ENCODE measurements at places on chromosomes 16 and 17. TPM values are rescaled to one million over a fixed set of nuclear protein-coding genes. Genes with fewer than 3 reads are reported as not detected.

- H3K27ac ChIP-seq = no peak overlapping the region
- no peak for DNase-seq
- H3K27me3 ChIP-seq = peaks cover 12% of the 10 kb centered on the region
These were observed 7.5 kb upstream of the GJD3 start for GRCh38 chr17:40372031-40372430.

GRCh38 chr16:11107780-11108465 lies 148.1 kb downstream of the SOCS1 start:
- peaks cover 35% of the 10 kb centered on the region for H3K36me3 ChIP-seq
- H3K4me3 ChIP-seq = no peak overlapping the region
- peak overlapping the region; percentile 29 for H3K27ac ChIP-seq
- no peak for DNase-seq
- peaks cover 65% of the 10 kb centered on the region for H3K4me1 ChIP-seq

GRCh38 chr16:66901626-66902025 lies 17.1 kb downstream of the CDH16 start:
- H3K27me3 ChIP-seq = no peaks in the 10 kb centered on the region
- no peak overlapping the region for H3K4me3 ChIP-seq
- H3K4me1 ChIP-seq = peaks cover 4% of the 10 kb centered on the region
- no peaks in the 10 kb centered on the region for H3K36me3 ChIP-seq

Gene ITGA2B
- total RNA-seq = 0.44 TPM

- no peak overlapping the region for H3K4me3 ChIP-seq
- H3K36me3 ChIP-seq = no peaks in the 10 kb centered on the region
- no peak overlapping the region for H3K27ac ChIP-seq
- DNase-seq = no peak
- H3K27me3 ChIP-seq = peaks cover 32% of the 10 kb centered on the region
These were observed 141.6 kb downstream of the KCNJ12 start for GRCh38 chr17:21517538-21518293.

Gene ITGB4
- total RNA-seq = 1.1 TPM

Gene OGFOD1
- total RNA-seq = 41.9 TPM

GRCh38 chr16:87331241-87331801 lies 14.1 kb upstream of the C16orf95 start:
- H3K27ac ChIP-seq = peak overlapping the region; percentile 48
- H3K4me1 ChIP-seq = peaks cover 7% of the 10 kb centered on the region
- no peaks in the 10 kb centered on the region for H3K27me3 ChIP-seq
- no peak for DNase-seq
- H3K4me3 ChIP-seq = no peak overlapping the region

DNA sequence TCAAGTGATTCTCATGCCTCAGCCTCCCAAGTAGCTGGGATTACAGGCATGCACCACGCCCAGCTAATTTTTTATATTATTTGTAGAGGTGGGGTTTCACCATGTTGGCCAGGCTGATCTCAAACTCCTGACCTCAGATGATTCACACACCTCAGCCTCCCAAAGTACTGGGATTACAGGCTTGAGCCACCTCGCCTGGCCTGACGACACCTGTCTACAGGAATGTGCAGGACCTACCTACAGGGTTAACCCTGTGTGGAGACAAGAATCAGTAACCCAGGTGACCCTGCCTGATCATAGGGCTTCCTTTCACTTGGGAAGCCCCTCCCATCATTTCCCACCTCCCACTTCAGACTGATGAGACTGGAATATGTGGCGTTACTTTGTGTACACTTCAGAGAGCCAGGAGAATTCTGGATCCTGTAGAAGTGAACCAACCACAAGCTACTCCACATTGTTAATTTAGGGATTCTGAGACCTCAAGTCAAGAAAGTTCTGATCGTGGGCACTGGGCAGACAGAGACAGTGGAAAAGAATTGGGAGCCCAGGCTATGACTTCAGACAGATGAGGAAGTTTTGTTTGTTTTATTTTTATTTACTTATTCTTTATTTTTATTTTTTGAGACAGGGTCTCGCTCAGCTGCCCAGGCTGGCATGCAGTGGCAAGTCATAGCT lies 5.7 kb upstream of the MILR1 start:
- no peaks in the 10 kb centered on the region for H3K27me3 ChIP-seq
- DNase-seq = no peak
- no peak overlapping the region for H3K4me3 ChIP-seq
- peaks cover 33% of the 10 kb centered on the region for H3K4me1 ChIP-seq
- H3K36me3 ChIP-seq = peaks cover 11% of the 10 kb centered on the region

- no peak overlapping the region for H3K27ac ChIP-seq
- peaks cover 4% of the 10 kb centered on the region for H3K4me1 ChIP-seq
- DNase-seq = no peak
- no peak overlapping the region for H3K4me3 ChIP-seq
These were observed 45.0 kb upstream of the ATP2A3 start for GRCh38 chr17:4009186-4009785.

All from activated CD8-positive, alpha-beta memory T cell treated with anti-CD3 and anti-CD28 coated beads, Interleukin-2, amount 10 ng/mL, durations not matched to agents 7 days and 5 days (primary cell).